ENCODE measurements at places on chromosomes 11 and 22.

- DNase-seq: no peak
Measured at GRCh38 chr11:130433357-130433756, 4.9 kb upstream of the ADAMTS8 start.

DNA sequence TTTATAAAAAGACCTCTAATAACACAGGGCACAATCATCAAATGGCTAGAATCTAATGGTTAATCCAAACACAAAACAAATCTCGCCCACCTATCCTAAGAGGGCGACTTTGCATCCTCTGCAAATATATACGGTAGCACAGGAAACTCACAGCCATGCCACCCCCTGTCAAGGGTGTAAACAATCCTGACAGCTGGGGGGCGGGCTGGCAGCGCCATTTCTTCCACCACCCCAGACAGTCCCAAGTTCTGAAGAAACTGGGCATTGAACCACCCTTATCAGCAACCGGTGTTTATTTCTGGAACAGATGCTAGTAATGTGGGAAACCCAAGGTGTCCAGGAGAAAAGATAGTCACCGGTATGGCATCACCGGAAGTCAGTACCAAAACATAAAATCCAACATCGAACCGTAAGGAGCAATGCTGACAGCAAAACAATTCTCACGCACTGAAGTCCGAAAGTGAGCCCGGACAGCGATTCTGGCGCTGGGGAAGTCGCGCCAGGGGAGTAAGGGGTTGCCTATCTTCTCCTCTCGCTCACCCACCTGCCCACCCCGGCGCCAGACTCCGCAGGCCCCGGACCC lies 825 bp downstream of the FBXO3 start:
- DNase-seq: no peak

- no peak for DNase-seq
Measured at GRCh38 chr11:70825893-70826540, 426.4 kb downstream of the SHANK2 start.

DNA sequence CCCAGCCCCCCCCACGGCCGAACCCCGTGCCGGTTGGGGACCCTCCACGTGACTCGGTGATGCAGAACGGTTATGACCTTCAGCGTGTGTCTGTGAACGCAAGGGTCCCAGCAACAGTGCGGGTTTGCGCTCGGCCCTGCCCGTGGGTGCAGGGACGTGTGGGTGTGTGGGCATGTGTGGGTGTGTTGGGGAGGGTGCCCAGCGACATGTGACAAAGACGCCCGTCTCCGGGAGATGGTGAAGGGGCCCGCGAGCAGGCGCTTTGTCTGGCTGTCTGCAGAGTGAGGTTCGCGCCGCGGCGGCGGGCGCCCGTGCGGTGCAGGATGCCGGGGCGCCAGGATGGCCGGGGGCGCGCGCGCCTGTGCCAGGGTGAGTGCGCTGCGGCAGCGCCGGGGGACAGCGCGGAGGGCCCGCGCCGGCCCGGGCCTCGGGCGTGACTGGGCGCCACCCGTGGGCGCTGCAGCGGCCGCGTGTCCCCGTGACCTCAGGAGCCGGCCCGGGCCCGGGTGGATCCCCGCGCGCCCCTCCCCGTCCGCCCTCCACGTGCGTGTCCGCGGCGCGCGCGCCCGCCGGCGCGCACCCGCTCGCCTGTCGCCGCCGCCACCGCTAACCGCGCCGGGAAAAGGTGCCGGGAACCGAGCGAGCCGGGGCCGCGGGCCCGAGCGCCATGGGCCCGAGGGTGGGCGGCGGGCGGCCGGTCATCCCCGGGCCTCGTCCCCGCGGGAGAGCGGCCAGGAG lies at the start of gene LRFN4:
LRFN4 (plus strand) TSS at position 569 of the 738 bp plus-strand sequence. CDS start 681 bp downstream, outside the sequence.
- DNase-seq: no peak

DNA sequence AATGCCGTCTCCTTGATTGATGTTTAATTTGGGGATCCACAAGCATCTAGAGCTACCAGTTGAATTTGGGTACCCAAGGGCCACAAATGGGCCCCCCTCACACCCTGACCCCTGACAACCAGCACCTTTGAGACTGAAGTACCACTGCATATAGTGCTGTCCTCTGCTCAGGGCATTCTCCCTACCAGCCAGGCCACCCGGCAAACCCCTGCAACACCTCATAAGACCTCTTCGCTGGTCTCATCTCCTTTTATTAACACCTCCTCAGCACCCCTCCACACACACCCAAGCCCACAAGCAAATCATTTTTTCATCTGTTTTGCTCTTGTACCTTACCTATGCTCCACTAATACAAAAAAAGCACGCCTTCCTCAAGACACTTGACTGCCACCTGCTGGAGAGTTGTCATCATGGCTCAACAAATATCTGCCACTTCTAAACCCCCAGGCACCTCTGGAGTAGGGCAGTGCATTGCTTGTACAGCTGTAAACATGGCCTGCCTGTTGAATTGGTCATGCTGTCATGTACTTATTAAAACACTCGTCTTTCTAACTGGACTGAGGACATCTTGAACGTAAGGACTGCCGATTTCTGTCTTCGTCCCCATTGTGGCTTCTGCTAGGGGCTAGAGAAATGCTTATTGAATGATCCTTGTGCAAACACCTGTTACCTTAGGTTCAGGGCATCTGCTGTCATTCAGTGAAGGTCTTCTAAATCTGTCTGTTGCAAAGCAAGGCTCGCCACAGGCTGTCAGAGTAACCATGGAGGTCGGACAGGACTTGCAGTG lies 66.5 kb downstream of the BMAL1 start:
- peak; percentile 79 for DNase-seq

- peak; percentile 84 for DNase-seq
Measured at GRCh38 chr11:58525037-58525614, 17.2 kb upstream of the OR5B21 start.

GRCh38 chr22:36954251-36955014 lies 41.0 kb downstream of the CSF2RB start:
- DNase-seq: no peak

GRCh38 chr11:63667995-63668795 lies 3.0 kb downstream of the ATL3 start:
- no peak for DNase-seq

DNA sequence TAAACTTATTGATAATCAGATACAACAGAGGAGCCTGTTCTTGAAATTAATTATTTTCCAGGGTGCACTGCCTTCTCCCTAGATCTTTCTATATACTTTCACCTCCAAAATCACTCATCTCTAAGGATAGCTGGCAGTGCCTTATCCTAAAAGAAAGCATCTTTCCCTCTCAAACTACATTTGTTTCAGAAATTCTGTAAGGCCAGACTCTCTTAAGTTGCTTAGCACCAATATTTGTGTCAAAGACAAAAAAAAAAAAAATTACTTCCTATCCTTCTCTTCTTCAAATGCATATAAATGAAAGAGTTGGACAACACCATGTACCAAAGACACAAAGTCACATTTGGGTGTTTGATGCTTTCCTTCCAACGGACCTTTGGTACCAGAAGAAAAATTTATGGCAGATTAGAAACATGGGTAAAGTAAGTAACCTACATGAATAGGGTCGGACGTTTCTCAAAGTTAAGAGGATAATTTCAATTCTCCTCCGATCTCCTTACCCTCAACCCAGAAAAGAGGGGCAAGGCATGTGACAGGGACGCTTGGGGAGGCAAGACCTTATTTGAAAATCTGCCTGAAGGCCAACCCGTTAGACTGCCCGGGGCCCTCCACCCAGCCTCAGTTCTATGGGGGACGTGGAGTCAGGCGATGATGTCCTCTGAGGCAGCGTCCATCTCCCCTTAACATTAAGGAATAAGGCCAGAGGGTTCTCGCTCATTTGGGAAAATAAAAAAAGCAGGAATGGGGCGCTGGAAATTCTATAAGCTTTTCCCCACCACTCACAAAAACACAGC lies 66.3 kb downstream of the ETS1 start:
- no peak for DNase-seq
